ENCODE measurements at places on chromosomes 1 and 21. TPM values are rescaled to one million over a fixed set of nuclear protein-coding genes. Genes with fewer than 3 reads are reported as not detected.

DNA sequence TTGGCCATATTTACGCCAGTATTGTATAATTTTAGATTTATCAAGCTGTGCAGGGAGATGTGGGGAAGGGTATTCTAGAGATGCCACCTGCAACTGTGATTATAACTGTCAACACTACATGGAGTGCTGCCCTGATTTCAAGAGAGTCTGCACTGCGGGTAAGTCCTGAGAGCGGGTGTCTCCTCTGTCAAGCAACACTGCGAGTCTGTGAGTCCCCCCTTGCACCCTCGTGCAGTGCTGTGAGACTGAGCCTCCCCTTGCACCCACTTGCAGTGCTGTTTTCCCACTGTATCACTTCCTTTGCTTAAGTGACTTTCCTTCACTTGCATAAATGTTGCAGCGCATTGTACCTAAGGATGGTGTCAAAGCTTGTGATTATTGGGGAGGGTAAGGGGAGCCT, 75.0 kb downstream of the TPR start:
- DNase-seq: no peak

- DNase-seq: no peak
Measured at GRCh38 chr1:152411134-152411533, 2.9 kb downstream of the CRNN start.

The CATSPERE gene
- 2.5 TPM for total RNA-seq

GRCh38 chr1:233113009-233113879, 162.8 kb downstream of the NTPCR start:
- peak; percentile 81 for DNase-seq

The SPTA1 gene
- 0.28 TPM for total RNA-seq

DNA sequence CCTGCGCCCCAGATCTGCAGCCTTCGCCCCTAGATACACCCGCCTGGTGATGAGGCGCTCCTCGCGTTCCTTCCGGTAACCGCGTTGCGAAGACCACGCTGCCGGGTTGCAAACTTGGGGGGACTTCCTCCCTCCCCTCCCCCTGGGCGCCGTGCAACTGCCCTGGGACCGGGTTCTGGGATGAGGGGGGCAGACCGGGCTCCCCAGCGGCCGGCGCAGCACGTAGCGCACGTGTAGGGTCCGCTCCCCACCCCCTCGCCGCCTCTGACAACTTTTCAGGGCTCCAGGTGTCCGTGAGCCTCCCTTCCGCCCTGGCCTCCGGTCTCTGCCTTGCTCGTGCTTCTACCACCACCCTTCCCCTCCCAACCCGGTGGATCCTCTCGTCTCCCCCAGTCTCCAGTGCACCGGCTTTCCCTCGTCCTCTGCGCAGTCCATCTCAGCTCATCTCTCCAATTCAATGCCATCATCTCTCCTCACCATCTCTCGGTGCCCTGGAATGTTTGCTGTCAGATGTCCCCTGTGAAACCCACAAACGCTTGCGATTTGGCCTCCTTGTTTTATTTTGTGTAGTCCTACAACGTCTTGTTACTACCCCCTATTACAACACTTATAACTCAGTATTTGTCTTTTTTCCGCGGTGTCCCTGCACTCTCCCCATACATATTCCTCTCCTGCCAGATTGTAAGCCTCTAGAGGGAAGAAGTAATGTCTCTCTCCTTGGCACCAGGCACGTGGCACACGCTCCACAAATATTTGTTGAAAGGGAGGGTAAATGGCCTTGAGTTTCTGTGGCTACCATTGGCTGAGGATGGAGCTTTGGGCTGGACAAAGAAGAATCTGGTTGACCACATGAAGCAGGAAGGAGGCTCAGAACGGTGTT, 782 bp downstream of the PCAT6 start:
- peak; percentile 73 for DNase-seq

GRCh38 chr1:150110116-150110515, 39.6 kb upstream of the PLEKHO1 start:
- DNase-seq: no peak

GRCh38 chr1:65149351-65150107, 1.5 kb downstream of the AK4 start:
- no peak for DNase-seq

The ADAMTS5 gene
- total RNA-seq: 10.6 TPM

- DNase-seq: no peak
Measured at GRCh38 chr1:221563476-221563921, 178.4 kb downstream of the DUSP10 start.

The FCRL6 gene
- 1.4 TPM for total RNA-seq

GRCh38 chr1:168819668-168820067, 90.7 kb upstream of the DPT start:
- DNase-seq: no peak

The ANKRD34A gene
- total RNA-seq: 0.76 TPM

DNA sequence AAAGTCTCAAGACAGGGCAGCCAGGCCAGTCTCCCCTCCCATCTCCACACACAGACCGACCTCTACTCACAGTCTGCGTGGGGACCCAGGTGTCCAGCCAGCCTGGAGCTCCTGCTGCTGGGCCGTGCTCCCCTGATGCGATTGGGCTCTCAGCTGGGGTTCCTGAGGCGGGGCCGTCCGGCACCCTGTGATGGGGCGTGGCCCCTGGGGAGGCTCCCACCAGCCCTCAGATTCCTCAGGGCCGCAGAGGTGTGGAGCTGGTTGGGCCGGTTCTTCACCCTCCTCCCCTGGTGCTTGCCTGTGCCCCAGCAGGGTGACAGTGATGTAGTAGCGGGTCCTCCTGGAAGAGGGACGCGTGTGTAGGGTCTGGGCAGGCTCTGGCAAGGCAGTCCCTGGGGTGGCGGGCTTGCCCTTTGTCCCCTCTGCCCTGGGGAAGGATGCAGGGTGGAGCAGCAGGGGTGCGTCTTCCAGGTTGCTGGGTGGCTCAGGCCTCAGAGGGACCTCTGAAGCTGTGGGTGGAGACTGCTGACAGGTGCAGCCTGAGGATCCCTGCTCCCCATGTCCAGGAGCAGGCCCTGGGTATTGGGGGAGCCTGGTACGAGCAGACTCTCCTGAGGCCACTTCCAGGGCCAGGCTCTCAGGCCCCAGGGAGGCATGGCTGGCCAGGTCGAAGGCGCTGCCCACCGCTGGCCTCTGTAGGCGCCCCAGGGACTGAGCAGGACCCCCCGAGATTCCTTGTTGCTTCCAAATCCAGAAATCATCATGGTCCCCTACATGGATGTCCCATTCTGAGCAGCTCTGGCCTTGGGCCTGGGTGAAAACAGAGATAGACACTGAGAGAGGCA, at the start of gene CRYBG2:
TSS of gene CRYBG2 (minus strand) at position 155 of the 845 bp plus-strand sequence. CDS start 7,473 bp downstream, outside the sequence.
- peak; percentile 65 for DNase-seq

DNA sequence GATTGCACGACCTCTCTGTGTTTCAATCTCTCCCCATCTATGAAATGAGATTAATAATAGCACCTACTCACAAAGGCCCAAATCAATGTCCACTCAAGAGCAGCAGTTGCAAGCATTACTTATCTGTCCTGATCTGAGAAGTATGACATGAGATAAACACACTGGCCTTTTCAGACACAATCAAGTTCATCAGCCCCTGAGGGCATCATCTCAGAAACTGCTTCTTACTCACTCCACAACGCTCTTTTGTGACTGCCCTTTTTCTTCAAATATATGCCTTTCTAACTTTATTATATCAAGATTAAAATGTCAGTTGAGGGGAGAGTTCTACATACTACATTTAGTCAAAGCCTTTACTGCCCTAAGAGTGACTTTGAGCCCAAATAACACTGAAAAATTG, 371.9 kb upstream of the SPAG17 start:
- no peak for DNase-seq
